Panc1 (cell line): ENCODE measurements at places on chromosomes 2 and 18.

- DNase-seq = no peak
These were observed 29.5 kb upstream of the ME2 start for GRCh38 chr18:50849419-50849821.

- DNase-seq = no peak
These were observed 318.9 kb upstream of the TRIB2 start for GRCh38 chr2:12397854-12398253.

DNA sequence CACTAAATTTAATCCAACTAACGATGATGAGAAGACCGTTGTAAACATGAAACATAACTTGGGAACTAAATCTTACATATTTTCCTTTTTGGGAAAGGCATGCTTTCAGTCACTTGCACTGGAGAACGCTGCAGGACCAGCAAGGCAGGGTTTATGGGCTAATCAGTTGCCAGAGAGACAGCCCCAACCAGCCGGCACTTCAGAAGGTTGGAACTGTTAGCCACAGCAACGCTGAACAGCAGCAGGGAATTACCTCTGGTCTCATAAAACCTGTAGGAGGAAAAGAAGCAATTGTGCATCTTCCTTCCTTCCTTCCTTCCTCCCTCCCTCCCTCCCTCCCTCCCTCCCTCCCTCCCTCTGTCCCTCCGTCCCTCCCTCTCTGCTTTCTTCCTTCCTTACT is 33.9 kb upstream of the SIX2 start:
- DNase-seq = no peak

- no peak for DNase-seq
These were observed 250.7 kb downstream of the SATB2 start for GRCh38 chr2:199207011-199207410.

DNA sequence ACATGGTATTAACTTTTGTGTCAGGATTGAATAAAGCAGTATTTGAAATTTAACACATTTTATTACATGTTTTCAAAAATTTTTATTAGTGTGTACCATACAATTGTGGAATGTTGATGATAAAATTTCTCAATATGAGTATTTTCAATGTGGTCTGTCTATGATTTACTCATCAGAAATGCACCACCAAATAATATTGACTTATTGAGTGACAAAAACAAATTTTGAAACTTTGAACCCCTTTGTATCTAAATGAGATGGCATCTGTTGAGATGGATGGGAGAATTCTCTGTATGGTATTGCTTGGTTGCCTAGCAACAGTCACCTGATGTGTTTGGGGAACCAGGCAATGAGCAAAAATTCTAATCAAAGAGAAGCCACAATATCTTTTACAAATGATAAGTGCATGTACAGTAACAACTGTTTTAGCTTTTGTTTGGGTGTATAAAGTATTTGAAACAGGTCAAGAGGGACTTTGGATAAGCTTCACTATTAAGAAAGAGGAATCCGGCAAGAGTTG is 400.1 kb downstream of the CCDC85A start:
- DNase-seq = no peak

GRCh38 chr2:217733461-217733860 is 269.3 kb downstream of the TNS1 start:
- no peak for DNase-seq

- no peak for DNase-seq
These were observed 1109.7 kb downstream of the SOCS6 start for GRCh38 chr18:71398531-71398930.

DNA sequence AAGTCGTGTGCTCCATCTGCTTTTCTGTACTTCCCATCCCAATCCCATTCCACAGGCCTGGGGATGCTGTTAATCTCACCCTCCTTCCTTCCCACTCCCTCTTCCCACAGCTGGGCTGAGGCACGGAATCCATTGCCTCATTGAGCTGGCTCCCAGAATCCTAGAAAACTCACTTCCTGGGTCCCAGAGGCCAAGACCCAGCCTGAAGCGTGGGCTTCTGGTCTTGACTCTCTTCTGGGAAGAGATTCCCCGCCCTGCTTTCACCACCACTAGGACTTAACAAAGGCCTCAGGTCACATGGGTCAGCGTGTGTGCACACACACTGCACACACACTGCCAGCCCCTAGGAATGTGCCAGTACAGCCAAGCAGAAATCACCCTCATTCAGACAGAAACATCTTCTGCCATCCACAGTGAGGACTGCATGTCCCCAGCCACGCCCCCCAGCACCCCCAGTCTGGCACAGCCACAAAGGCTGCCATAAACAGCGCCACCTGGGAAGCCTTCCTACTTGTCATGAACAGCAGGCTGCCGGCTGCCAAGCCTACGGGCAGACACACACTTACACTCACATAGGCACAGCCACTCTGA is 165.8 kb downstream of the TNS1 start:
- no peak for DNase-seq

GRCh38 chr2:23656597-23656973 is 270.3 kb downstream of the ATAD2B start:
- no peak for DNase-seq

- DNase-seq = no peak
These were observed 220.2 kb downstream of the ALPK2 start for GRCh38 chr18:58408665-58409064.

- DNase-seq = peak; percentile 4
These were observed 910.4 kb upstream of the GYPC start for GRCh38 chr2:125745514-125745913.

DNA sequence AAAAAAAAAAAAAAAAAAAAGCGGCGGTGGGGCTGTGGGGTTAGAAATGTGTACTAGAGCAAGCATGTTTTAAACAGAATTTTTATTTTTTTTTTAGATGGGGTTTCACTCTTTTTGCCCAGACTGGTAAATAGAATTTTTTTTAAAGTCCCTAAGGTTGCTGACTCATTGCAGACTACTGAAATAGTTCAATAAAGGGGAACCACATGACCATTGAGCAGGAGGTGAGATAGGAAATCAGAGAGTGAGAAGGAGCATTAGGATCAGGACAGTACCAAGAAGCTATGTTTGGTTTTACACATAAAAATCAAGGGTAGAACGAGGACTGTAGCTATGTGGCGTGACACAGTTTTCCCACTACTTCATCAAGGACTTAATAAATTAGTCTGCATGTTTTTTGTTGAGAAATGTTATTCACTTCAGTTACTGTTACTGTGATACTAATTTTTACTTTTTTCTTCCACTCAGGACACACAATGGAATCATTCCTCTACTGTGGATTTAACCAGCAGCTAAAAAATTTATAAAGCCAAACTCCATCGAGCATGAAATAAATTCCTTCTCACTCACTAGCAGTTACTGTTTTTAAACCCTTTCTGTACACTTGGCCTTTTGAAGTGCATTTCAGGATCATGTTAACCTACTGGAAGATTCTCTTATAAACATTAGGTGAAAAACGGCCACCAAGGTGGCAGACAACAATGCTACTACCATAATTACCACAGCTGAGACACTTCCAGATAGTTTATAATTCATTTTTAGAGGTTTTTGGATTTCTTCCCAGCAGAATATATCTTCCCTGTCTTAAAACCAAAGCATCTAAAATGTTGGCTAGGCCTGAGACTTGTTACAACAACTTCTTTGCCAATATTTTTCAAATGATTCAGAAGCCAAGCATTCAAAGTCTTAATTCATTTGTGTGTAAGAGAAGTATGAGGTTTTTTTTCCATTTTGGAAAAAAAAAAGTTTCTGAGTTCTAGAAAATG is 33.2 kb downstream of the LAMA1 start:
- DNase-seq = no peak

- DNase-seq = no peak
These were observed 370.4 kb downstream of the MTX2 start for GRCh38 chr2:176639671-176640070.

GRCh38 chr2:151071382-151071781 is 190.3 kb downstream of the RBM43 start:
- no peak for DNase-seq

GRCh38 chr18:58069721-58070292 is 25.8 kb downstream of the NEDD4L start:
- no peak for DNase-seq

DNA sequence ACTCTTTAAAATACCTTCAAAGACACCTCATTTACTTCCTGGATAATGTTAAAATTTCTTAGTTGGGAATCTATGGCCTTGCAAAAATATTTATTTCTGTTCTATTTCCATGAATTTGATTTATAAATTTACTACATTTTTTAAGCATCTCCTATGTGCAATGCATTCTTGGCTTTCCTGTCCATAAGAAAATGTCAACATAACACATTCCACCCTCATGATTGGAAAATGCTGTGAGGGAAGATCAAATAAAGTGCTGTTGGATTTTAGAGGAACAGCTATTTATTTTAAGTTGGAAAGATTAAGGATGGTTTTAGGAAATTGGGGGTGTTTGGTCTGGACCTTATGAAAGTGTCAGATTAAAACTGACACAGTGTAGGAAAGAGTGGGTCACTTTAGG is 45.4 kb upstream of the MC4R start:
- no peak for DNase-seq

DNA sequence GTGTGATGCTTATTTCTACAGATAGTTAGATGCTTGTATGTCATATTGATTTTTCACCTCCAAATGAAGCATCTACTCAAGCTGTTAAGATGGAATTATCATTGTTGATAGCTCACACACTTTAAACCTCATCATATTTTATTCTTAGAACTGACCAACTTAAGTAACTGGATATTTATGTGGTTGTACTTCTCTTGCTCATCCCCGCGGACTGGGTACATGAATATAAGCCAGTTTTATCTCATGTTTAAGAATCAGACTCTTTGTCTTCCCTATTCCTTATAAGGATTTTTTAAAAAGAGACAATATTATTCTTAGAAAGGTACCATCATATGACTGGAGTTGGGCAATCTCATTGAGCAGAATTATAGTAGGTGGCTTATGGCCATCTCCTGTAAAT is 358.7 kb downstream of the DSC3 start:
- DNase-seq = no peak

DNA sequence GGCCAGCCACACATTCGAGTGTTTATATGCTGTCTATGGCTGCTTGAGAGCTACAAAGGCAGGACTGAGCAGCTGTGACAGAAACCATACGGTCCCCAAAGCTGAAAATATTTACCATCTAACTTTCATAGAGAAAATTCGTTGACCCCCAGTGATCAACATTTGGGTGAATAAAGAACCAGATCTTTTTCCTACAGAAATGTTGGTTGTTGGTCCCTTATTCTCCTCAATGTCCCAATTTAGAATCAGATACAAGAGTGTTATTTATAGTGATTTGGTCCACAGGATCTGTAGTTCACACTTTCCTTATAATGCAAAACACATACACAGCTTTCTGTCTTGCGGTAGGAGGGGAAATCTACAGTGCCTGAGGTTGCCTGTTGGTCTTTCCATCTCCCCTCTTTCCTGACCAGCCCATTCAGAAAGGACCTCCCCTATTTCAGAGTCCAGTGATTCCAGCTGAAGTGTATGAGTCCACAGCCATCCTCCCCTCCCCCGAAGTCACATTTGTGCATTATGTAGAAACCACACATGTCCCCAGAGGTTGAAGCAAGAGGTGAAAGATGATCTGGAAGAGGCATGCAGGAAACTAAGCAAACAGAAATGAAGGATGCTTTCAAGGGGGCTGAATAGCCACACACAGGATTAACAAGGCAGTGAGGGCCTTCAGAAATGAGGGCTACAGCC is 61.9 kb downstream of the SPRED2 start:
- no peak for DNase-seq

GRCh38 chr2:54298514-54298913 is 42.5 kb upstream of the TSPYL6 start:
- no peak for DNase-seq

DNA sequence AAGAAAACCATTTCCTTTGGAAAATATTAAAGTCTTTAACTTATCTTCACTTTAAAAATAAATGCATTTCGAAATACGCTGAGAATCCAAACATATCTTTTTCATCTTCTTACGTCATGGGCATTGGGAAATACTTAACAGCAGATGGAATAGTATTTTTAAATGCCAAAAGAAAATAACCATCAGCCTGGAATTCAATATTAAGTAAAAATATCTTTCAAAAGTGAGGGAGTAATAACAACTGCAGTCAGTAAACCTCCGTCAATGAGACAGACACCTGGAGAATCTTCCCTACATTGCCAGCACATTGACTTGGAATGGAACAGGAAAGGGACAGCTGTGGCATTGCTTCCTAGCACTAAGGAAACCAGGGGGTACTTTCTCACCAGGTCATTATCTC is 290.4 kb upstream of the TNP1 start:
- DNase-seq = no peak

DNA sequence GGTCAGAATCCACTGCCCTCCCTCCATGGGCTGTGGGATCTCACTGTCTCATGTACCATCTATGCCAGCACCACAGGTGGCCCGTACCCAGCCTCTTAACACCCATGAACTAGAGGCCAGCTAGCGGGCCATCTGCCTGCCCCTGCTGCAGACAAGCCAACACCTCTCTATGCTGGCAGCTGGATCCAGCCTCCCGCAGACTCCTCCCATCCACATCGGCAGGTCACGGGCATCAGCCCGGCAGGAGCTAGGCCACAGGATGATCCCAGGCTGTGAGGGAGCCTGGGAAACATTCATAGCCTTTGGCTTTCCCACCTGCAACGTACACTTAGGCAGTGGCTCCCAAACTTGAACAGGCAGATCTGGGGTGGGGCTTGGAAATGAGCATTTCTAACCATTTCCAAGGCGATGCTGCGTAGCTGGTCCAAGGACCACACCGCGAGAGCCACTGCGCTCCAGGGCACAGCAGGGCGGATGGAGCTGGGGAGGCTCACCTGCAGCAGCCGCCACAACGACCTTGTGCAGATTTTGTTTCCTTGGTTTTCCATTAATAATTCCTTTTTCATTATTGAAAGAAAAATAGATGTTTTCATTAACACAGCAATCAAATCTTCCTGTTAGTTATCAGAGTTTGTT is 114.7 kb downstream of the KCNF1 start:
- no peak for DNase-seq

DNA sequence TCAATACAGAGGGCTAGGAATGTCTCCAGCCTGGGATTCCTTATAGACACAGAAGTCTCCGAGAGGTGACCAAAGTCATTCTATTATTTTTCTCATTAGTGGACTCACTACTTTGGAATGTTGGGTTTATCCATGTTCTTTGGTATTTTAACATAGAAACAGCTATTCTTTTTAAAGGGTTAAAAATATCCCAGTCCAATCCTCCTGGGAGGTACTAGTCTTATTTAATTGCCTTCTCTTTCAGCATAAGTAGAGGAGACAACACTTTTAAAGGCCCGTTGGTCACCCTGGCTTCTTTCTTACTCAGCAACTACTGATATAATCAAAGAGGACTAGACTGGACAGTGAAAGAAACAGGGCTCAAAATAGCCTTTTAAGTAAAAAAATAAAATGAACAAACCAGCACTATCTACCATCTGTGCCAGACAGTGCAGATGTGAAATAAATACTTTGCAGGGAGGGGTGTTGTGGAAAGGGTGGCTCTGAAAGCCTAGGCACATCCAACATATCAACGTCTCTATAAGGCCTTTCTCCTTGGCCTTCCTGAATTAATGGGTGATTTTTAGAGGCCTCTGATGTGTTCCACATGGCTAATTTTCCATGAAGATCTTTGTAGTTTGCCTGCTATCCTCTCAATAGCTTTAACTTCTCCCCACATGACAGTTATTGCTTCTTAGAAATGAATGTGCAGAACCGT is 334.4 kb upstream of the THUMPD2 start:
- DNase-seq = no peak

GRCh38 chr2:41204315-41204714 is 752.4 kb upstream of the SLC8A1 start:
- DNase-seq = no peak

GRCh38 chr18:55850904-55851303 is 262.9 kb upstream of the TCF4 start:
- no peak for DNase-seq

GRCh38 chr2:172087780-172088244 is 2.5 kb downstream of the DLX1 start:
- DNase-seq = no peak

- no peak for DNase-seq
These were observed 108.2 kb downstream of the BAZ2B start for GRCh38 chr2:159508140-159508539.

- DNase-seq = no peak
These were observed 968.5 kb downstream of the LRP1B start for GRCh38 chr2:141162314-141162713.
